Eye (tissue), 1 donor: ENCODE measurements at places on chromosomes 7 and 10.
A peak's percentile ranks its signal among the peaks of the same experiment; 100 is the strongest.

GRCh38 chr7:100827330-100828226 lies at the start of gene EPHB4:
Gene EPHB4, minus strand, starts transcription at chr7:100827523. Its CDS starts 493 bp downstream, at chr7:100827030.
- DNase-seq = peak; percentile 96

GRCh38 chr10:114694062-114694461 lies 36.0 kb upstream of the ABLIM1 start:
- no peak for DNase-seq

DNA sequence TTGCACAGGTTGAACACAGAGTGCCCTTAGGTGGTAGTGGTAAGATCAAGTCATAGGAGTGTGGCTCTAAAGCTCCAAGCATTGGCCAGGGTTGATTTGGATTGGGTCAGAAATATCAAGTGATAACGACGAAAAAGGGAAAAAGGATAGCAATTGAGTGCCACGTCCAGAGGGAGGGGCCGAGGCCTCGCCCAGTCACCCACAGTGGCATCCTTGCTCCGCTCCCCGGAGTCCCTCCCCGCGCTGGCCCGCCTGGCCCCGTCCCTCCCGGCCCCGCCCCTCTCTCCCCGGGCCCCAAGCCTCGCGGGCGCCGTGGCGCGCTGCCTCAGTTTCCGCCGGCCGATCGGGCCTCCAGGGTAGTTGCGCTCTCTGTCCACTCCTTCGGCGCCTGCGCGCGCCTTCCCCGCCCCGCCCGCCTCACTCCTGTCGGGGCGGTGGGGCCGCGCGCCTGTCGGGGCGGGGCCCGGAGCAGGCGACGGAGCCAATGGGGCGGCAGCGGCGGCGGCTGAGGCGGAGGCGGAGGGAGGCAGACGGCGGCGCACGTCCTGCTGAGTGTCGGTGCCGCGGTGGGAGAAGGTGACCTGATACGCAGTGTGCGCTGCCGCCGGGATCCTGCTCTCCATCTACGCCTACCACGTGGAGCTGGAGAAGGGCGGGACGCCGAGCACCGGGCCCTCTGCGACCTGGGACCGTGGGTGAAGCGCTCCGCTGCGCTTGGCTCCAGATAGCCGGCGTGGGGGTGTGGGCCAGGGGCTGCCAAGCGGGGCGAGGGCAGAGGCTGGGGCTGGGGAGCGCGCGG lies 209.1 kb upstream of the ZNF722 start:
- DNase-seq = no peak

DNA sequence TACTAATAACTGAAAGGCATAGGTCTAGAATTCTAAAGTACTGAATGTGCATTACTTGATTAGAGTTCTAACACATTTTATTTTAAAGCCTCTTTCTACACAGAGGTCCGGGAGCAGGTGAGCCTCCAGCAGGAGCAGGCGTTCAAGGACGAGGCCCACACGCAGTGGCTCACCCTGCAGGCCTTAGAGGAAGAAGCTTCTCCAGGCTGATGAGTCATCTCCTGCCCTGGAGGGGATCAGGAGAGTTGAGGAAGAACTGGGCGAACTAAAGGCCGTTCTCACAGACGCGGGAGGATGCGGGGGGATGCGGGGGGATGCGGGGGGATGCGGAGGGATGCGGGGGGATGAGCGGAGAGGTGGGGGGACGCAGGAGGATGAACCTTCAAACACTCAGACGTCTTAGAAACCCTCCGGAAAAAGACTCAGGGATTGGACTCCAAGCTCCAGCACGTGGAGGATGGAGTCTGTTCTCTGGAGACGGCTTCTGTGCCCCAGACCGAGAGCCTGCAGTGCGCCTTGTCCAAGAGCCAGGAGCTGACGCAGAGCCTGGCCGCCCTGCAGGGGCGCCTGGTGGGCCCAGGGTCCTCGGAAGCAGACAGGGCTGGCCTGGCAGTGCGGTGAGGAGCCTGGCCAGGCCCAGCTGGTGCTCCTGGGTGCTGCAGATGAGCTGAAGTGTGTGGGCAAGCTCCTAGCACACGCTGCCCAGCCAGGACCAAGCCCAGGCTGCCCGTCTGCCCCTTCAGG lies 433.7 kb upstream of the TPK1 start:
- DNase-seq = no peak

DNA sequence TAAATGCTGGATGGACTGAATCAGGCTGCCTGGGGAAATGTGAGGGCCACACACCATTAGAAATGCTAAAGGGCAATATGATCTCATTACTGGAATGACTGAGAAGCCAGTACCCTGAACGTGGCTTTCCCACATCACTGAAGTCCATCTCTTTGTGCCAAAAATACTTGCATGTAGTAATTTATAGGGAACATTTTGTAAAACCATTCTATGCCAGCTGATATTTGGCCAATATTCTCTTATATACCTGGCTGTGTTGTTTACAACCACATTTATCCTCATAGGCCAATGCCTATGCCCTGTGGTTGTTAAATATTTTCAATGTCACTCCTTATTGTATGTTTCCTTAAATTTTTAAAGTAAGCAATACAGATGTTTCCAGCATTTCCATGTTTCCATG lies 111.6 kb downstream of the C10orf90 start:
- no peak for DNase-seq

DNA sequence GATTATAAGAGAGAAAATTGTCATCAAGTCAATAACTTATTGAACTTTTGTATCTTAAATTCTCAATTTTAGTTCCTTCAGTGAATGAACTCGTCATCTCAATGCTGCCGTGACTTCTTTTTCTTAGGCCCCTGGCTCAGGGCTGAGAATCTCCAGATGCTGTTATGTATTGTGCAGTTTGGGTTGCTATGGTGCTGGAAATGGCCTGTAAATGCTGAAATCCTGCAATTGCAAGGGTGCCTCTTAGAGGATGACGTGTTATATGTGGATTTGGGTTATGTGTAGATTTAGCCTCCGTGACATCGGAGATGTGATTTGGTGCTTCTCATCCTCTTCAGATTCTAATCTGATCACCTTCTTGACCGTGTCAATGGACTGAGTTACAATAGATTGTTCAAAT lies 55.7 kb upstream of the ZRANB1 start:
- peak; percentile 27 for DNase-seq

- DNase-seq = no peak
Measured at GRCh38 chr10:53675177-53675576, 902.6 kb upstream of the MBL2 start.

DNA sequence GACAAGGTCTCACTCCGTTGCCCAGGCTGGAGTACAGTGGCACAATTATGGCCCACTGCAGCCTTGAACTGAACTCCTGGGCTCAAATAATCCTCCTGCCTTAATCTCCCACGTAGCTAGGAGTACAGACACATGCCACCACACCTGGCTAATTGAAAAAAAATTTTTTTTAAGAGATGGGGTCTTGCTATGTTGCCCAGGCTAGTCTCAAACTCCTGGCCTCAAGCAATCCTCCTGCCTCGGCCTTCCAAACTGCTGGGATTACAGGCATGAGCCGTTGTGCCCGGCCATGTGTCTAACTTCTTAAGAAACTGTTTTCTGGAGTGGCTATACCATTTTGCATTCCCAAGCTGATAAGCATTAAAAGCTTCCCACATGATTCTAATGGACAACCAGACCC lies 9.5 kb upstream of the EFCAB10 start:
- DNase-seq = no peak

- DNase-seq = no peak
Measured at GRCh38 chr7:145489609-145490008, 627.0 kb upstream of the CNTNAP2 start.

- no peak for DNase-seq
Measured at GRCh38 chr10:116685807-116686206, 56.6 kb downstream of the HSPA12A start.

GRCh38 chr7:125636320-125636962 lies 706.8 kb upstream of the POT1 start:
- DNase-seq = no peak

DNA sequence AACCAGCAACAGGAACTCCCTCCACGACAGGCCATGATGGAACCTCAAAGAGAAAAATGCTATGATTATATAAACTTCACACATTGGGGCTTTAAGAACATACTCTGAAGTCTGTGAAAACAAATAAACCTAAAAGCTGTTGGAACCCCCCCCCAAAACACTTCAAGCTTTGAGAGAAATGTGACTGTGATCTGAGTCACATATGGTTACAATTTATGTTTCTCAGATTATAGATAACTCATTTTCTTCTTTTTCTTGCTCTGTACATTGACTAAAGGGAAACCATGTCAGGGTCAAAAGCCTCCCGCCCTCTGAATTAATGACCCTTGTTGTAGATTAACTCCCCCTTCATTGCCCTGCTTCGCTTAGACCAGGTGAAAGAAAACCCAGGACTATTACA lies 15.8 kb downstream of the VOPP1 start:
- no peak for DNase-seq
